ENCODE measurements at places on chromosomes 2 and 18.

DNA sequence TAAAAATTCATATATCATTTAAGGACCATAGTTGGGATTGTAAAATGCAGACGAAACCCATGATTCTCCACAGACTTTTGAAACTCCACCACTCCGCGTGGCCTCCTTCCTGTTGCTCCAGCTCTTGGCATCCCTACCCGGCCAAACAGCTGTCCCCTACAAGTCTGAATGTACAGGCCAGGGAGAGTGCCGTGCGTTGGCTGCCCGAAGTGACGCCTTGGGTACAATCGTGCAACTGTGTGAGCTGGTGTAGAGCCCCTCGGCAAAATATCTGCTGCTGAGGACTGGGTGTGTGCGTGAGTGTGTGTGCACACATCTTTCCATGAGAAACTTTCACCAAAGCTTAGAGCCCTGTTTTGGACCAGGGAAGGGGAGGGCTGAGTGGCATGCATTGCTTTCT is 43.8 kb upstream of the ZNF516 start:
- DNase-seq: no peak

DNA sequence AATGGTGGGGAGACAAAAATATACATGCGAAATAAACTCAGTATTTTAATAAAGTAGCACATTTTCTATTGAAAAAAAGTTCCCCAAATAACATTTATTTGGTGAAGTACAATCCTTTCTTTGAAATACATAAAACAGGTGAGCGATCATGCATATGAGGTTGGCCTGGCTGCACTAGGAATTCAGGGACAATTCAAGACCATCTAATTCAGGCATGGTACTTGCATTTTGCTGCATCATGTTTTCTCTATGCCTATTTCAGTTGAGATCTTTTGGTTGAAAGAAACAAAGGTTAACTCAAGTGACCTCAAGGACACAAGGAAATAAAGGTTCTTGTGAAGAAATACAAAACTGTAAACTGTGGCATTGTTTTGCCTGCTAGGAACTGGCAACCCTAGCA is 19.8 kb upstream of the TAF4B start:
- no peak for DNase-seq

DNA sequence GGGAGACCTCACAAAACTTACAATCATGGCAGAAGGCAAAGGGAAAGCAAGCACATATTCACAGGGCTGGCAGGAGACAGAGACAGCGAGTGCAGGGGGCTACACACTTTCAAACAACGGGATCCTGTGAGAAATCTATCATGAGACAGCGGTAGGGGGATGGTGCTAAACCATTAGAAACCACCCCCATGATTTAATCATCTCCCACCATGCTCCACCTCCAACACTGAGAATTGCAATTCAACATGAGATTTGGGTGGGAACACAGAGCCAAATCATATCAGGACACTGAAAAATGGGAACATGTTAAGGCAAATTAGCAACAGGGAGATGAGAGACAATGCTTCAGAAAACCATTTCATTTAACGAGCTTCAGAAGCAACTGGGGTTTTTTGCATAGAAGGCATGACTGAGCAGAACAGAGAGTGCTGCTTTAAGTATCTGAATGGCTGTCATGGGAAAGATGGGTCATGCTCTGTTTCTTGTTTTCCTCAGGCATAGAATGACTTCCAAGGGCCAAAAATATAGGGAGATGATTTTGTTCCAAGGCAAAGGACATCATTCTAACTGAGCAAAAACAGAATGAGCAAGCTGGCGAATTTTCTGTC is 100.8 kb upstream of the MAP2 start:
- no peak for DNase-seq

DNA sequence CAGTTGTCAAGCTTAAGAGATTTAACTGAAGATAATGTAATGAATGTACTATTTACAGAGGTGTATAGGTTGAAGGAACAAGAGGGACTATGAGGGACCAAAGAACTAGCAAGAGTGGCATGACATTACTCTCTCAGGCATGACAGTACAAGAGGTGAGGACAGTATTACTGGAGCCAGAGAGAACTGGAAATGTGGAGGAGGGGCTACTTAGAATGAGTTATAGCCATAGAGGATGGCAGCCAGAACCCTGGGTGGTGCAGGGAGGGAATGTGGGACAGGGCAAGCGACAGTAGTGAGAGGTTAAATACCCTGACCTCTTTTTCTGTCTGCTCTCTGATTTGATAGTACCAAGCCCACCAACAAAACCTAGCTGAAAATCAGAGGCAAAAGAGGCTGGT is 122.6 kb upstream of the UGP2 start:
- no peak for DNase-seq

DNA sequence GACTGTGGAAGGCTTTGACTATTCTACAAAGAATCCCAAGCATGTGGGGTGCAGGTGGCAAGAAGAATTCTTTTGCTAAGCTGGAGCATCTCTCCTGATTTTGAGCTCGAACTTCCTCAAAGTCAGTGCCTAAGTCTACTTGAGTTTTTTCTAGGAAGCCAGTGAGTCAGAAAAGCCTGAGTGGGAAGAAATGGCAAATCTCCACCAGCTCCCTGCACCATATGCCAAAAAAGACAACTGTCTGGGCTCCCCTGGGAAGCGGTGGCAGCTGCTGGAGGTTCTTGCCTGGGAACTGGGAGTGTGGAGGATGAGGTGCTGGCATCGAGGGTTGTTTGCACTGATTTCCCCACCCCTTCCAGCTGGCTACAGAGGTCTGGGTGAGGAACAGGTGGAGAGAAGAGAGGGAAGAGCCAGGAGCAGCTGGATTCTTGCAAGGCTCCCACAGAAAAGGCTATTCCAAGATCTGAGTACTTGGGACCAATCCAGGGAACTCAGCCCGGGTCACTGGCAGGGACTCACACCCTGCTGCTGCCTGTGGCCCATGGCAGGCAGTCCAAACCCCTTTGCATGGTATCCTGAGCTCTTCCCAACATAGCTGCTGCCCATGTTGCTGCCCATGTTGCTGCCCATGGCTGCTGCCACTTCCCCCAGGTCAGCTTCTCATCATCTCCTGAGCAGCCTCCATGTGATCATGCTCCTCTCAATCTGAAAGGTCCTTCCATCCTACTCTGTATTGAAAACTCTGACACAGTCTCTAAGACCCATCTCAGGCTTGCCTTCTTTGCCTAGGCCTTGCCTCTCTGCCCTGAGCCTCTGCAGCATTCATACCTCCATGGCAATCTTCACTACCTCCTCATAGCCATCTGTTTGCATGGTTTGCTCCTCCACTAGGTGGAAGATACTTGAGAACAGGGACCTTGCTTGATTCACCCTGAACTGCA is 128.3 kb upstream of the SPATS2L start:
- DNase-seq: no peak

DNA sequence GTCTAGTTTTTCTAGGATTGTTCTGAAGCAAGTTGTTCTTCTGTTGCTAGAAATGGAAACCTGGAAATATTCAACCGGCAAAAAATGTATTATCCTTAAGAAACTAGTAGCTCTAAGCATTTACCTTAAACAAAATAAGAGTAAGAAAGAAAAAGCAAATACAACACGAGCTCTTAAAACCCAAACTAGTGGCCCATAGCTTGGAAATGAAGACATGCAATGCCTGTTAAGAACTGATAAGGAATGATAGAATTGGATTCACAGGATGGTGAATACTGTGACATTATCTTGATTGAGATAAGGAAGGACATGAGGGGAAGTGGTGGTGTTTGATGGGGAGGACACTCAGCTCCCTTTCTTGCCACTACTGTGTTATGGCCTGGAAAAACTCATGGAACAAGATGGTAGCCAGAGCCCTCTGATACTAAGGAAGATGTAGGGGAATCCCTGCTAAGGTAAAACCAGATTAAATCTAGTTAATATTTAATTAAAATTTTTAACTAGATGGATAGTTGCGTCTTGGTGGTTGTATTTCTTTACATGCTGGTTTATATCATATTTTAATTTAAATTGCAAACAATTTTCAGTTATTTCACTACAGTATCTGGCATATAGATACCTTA is 193.8 kb downstream of the LPIN1 start:
- no peak for DNase-seq

GRCh38 chr2:111986116-111986900 is 68.8 kb upstream of the TMEM87B start:
- DNase-seq: no peak

DNA sequence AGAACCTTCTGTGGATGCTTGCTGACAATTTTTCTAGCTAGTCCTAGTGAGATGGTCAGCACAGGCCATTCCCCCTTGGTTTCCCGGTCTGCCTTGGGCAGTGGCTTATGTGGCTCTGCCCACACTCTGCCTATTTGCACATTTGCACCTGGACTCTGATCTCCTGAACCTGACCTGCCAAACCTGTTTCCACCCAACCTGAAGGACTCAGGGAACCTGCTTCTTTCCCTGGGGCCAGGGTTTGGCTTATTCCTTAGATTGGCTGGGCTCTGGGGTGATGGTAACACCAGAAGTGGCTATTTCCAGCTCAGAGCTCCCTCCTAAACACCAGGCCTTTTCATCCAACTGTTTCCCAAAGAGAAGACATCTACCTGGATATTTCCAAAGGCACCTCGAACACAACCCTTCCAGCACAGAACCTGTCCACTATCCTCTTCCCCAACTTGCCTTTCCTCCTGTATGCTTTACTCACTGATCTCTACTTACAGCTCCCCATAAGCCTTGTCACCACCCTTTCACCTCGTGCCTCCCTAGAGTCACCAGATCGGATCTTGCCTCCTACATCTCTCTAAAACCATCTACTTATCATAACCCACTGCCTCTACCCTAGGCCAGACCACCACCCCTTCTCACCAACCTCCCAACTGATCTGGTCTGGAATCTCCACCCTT is 5.8 kb upstream of the MTA3 start:
- no peak for DNase-seq

DNA sequence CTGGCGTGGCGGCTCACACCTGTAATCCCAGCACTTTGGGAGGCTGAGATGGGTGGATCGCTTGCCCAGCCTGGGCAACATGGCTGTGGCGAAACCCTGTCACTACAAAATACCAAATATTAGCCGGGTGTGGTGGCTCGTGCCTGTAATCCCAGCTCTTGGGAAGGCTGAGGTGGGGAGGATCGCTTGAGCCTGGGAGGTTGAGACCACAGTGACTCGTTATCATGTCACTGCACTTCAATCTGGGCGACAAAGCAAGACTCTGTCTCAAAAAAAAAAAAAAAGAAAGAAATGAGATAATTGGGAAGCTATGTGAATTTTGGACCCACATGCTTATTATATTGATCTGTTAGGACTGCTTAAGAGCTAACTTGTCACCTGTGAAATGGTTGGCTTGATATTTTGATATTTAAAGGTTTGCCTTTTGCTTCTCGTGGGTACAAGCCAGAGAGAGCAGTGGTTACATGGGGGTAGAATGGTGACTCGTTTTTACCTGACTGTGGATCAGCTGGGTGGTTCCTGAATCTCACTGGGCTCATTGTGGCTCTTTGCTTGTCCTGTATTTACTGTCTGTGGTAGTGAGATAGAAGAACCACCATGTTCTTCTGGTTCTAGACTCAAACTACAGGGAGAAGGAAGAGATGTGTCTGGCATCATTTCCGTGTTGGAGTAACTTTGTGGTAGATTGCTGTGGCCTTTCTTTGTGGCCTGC is 28.9 kb downstream of the ZNF532 start:
- DNase-seq: no peak

DNA sequence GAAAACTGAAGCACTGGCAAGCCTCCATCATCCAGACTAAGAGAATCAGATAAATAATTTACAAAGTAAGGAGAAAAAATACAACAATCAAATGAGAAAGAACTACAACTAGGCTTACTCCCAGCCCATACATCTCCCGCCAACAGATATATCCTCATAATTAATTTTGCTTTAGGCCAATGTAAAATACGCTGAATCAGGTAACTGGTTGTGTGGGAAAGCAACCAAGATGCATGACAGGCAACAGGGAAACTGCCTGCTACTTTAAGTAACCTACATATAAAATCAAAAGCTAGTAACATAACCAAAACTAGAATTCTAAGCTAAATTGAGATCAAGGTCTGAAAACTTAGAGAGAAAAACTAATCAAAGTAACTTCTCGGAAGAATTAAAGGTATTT is 21.5 kb downstream of the PRPF40A start:
- no peak for DNase-seq

GRCh38 chr18:49572611-49573345 is 10.9 kb downstream of the LIPG start:
- no peak for DNase-seq

- DNase-seq: no peak
Measured at GRCh38 chr18:35411625-35412351, 34.7 kb upstream of the ZNF396 start.
